ENCODE measurements at places on chromosomes 2 and 18.

- DNase-seq, result no peak
These were observed 34.2 kb upstream of the CTDP1 start for GRCh38 chr18:79645291-79645983.

- no peak for DNase-seq
These were observed 97.0 kb downstream of the FHOD3 start for GRCh38 chr18:36394486-36394885.

DNA sequence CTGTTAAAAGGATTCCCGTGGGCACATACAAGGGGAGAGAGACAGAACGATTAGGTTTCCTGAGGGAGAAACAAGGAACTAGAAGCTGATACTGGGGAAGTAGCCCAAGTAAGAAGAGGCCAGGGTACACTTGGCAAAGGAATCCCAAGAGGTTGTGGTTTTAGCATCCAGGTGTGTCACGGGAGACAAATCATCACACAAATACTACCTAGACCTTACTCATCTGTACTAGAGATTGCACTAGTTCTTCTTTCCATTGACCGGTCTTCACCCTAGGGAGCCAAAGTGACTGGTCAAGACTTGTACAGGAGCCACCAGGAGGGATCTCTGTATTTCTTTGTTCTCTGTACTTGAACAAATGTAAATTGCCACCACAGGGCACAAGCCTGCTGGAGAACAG is 14.2 kb upstream of the NR4A2 start:
- no peak for DNase-seq

- peak; percentile 28 for DNase-seq
These were observed 222.9 kb downstream of the NDUFA10 start for GRCh38 chr2:239802185-239802649.

DNA sequence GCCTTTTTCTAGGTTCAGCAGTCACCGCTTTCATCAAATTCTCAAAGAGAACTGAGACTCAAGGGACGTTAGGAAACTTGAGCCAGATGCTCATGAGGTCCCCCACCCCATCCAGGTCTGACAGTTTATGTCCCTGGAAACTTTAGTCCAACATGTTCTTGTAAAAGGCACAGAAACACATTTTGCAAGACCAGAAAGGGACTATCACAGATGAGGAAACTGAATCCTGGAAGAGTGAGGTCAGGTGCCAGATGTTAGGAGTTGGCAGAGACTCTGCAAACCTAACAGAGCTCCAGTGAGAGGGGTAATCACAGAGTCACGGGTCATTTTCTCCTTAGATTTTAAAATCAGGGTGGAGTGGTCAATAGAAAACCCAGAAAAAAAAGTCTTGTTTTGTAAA is 76.6 kb downstream of the RDH14 start:
- no peak for DNase-seq

DNA sequence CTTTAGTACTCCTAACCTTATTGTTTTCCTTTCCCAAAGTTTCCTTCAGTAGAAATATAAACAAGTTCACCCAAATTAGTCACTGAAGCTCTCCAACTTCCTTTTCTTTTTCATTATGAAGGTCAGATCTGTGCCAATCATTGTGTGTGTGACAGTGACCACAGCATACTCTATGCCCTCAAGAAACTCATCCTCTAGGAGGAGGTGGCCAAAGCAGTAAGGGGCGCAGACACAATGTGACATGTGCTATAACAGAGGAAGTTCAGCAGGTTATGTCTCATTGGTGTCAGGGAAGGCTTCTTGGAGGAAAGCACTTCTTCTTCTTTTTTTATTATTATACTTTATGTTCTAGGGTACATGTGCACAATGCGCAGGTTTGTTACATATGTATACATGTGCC is 60.0 kb upstream of the PSME4 start:
- no peak for DNase-seq

DNA sequence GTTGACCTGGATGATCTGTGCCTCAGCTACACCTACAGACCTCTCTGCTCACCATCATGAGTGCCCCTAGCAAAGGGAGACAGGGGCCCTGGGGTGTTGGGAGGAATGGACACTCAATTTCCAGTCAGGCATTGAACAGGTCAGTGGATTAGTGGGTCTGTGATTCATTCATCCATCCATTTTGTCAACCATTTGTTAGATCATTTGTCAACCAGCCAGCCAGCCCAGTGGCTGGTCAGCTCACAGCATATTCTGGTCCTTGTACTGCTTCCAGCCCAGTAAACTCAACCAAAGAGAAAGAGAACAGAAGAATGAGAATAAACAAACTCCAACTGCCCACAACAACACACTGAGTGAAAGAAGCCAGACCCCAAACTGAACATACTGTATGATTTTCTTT is 4.6 kb upstream of the KLF11 start:
- DNase-seq, result no peak

- no peak for DNase-seq
These were observed 137.5 kb downstream of the MAP3K20 start for GRCh38 chr2:173213181-173213580.

DNA sequence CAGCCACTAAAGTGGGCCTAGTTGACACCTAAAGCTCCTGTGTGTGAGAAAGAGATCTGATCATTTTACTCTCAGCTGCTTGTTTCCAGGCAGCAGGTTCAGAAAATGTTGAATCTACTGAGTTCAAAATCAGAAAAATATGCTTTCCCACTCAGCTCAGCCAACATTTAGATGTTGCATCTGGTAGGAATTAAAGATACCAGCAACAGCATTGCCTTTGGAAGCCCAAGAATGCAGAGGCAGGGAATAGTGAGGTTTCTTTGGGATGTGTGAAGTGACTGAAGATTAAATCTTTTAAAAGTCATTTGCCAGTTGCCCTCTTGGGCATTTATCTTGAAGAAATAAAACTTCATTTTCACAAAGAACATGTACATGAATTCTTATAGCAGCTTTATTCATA is 33.9 kb upstream of the DOCK10 start:
- DNase-seq, result no peak

GRCh38 chr18:33115476-33115875 is 325.0 kb downstream of the CCDC178 start:
- DNase-seq, result no peak

Data from right atrium auricular region (tissue), 2 donors.